ENCODE measurements at places on chromosomes 1 and 21.

DNA sequence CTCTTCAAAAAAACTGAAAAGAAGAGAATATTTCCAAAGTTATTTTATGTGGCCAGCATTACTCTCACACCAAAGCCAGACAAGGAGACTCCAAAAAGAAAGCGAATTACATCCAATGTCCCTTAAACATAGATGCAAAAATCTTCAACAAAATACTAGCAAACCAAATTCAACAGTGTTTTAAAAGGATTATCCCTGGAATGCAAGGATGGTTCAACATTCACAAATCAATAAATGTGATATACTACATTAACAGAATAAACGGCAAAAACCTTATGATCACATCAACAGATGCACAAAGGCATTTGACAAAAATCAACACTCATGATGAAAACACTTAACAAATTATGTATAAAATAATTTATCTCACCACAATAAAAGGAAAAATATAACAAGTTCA, 207.8 kb downstream of the DENND1B start:
- no peak for DNase-seq

DNA sequence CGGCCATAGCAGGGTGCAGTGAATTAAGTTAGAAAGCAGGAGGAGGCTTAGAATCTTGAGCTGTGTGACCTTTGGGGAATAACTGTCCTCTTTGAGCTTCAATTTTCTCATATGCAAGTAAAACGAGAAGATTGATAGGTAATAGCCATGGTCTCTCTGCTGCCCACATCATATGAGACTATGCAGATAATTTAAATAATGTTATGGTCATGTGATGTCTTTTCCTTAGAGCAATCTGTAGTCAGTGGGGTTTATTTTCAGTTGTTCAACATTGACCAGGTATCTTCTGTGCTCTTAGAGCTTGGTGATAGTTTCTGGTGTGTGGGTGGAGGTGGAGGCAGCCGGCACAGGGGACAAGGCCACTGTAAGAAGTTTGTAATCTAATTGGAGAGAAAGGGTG, 537.1 kb downstream of the KIF26B start:
- no peak for DNase-seq

DNA sequence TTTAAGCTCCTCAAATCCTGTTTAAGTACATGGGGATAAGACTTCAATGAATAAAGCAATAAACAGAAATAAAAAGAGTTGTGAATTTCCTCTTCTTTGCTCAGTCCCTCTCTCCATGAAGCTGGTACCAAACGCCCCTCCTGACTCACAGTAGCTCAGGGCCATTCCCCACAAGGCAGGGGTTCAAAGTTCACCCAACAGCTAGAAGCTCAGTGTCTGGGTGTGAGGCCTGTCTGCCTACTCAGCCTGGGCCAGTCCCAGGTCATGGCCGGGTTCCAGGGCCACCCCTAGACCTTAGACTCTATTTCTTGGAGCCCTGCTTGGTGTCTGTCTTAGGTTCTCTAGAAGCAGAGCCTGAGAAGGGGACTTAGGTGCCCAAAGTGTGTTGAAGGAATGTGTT, 251.5 kb downstream of the GRIK3 start:
- no peak for DNase-seq

- no peak for DNase-seq
Observed at GRCh38 chr1:112493351-112493750, 15.4 kb upstream of the WNT2B start.

DNA sequence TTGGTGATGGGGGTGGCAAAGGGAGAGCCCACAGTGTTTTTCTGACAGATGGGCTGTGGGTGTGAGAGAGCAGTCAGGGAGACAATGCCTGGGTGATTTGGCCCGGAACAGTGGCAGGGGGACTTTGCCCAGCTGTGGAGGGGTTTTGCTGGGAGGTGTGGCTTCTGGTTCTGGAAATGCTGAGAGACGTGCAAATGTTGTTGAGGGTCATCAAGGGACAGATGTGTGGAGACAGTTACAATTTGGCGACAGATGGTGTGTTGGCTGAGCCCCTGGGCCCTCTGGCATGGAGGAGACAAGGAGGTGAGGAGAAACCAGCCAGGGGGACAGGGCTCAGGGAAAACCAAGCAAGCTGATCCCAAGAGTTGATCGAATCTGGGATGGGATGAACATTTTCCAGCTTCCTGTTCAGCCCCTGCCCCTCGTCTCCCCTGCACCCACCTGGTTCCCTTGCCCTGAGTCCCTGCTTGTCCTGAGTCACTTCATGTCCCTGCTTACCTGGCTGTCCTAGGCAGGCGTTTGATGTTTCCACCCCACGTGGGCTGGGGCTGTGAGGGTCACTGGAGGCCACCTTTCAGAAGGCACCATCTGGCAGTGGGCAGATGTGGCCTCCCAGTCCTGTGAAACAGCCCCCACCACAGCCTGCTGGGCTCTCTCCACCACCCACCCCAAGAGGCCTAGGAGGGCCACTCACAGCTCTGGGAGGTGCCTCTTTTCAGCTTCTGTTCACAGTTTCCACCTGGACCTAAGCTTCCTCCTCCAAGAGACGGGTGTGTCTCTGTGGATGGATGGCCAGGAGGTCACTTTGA, 15.8 kb upstream of the ZNF678 start:
- DNase-seq = no peak

- DNase-seq = no peak
Observed at GRCh38 chr1:119794876-119795240, 16.4 kb downstream of the REG4 start.
